ENCODE measurements at places on chromosomes 7 and 10.

DNA sequence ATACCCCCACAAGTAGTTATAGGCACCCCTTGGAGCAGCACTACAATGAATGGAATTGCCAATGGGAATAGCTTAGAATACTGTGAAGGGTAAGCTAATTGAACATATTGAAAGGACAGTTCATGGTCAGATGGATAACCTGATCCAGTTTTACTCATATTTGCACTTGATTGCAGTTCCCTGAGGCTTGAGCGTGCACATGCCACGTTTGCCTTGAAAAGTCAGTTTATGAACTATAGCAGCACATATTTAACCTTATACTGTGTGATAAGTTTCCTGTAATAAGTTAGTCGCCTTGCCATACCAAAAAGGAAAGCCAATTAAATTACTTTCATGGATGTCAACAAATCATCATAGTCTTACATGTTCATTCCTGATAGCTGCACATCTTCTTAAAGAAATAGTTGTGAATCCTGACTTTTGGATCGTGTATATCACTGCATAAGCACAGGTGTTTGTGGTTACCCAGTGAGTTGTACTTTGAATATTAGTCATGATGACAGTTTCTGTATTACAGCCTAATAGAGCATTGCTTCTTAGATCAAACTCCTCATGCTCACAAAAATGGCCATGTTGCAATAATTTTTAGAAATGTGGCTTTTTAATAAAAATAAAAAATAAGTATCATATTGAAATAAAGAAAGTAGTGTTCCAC, 21.6 kb downstream of the DNTT start:
- DNase-seq = no peak

DNA sequence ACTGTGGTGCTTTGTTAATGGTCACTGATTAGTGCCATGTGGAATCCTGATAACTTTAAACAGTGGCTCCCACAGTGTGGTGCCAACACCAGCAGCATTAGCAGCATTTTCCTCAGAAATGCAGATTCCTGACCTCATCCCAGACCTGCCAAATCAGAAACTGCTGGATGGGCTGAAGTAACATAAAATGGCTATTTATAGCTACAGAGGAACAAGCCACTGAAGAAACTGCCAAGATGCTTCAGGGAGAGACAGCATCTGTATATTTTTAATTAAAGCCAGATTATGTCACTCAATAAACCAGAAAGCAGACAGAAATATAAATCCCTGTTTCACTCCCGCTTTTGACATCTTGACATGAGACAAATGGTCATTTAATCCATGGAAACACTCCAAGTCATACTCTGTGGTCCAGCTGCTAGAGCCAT, 178.5 kb downstream of the AMPH start:
- DNase-seq = no peak

GRCh38 chr7:1108264-1108920, 20.5 kb downstream of the GPER1 start:
- no peak for DNase-seq

- no peak for DNase-seq
Measured at GRCh38 chr7:134999136-134999535, 12.8 kb downstream of the AGBL3 start.

GRCh38 chr7:17963281-17963680, 23.0 kb upstream of the SNX13 start:
- DNase-seq = peak; percentile 75

DNA sequence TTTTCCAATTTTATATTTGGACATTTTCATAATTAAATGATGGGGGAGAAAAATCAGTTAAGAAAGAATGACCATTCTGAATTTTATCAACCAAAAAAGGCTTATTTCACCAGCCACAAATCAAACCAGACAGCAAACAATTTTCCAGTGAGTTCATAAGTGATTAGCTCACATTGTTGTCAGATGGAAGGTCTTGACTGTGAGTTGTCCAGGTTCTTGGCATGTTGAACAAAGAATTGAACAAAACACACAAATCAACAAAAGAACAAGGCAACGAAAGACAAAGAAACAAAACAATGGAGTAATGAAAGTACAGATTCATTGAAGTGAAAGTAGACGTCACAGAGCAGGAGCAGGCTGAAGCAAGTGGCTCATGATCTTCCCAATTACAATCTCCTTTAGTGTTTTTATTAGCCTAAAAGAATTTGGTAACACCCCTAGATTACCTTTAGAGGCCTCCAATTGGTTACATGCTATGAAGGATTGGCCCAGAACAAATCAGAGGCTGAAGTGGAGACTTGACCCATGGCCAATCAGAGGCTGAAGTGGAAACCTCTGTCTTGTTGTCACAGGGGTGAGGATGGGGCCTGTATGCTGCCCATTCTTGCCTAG, 248.7 kb downstream of the NEBL start:
- DNase-seq = no peak

DNA sequence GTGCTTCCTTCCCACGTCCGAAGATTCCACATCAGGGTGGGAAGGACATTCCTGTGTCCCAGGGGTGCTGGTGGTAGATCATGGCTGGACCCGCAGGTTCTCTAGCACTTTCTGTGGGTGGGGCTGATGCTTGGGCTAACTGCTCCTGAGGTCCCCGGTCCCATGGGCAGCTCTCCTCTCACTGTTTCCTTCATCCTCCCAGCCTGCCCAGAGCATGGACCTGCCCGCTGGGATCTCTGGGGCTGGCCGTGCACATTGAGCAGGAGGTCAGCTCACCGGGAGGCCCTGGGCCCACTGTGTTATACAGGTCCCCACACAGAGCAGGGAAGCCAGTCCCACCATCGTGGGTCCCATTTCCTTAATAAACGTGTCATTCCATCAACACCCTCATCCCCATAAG, 502.3 kb downstream of the TCERG1L start:
- DNase-seq = no peak

DNA sequence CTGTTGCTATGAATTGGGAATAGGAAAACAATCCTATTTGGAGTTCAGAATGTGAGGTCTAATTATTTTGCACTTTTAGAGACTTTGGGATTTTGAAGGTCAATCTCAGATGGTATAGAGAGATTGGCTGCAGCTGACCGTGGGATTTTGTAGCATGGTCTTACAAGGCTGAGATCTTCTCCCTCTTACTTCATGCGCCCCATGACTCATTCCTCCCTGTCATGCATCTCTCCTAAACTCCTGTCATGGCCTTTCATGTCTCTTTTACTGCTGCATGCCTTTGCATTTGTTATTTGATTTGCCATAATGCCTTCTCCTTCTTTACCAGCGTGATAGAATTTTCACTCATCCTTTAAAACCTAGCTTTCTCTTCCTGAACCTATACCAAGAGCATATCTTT, 133.1 kb downstream of the BBS9 start:
- DNase-seq = no peak

Measured in AG08396 (cell line).